Stimulated activated CD8-positive, alpha-beta memory T cell treated with anti-CD3 and anti-CD28 coated beads, Interleukin-7, amount 100 ng/mL, for 1 hour (primary cell): ENCODE measurements at places on chromosomes 5 and 9.
A peak's percentile ranks its signal among the peaks of the same experiment; 100 is the strongest.

- DNase-seq: no peak
Measured at GRCh38 chr5:125032286-125032685, 285.8 kb upstream of the ZNF608 start.

DNA sequence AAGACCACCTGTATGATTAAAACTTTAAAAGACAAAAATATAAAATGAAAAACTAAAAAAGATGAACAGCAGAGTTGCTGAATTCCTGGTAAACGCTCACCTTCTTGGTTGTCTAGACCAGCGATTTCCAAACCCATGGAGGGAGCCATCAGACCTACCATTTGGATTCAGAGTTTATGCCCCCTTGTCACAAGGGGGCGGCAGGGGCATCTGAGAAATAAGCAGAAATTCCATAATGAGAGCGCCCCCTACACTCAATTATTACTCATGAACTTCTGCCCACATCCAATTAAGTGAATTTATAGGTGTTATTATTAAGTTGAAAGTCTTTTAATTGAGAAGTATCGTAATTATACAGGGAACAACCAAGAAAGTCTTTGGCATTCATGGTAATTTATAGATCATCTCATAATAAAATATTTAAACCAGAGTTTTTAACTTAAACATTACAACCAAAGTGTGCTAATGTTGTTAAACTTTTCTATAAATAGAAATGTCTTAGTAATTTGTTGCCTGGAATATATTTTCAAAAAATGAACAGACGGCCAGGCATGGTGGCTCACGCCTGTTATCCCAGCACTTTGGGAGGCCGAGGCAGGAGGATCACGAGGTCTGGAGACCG is 35.2 kb upstream of the SPATA31C2 start:
- peak; percentile 3 for DNase-seq

DNA sequence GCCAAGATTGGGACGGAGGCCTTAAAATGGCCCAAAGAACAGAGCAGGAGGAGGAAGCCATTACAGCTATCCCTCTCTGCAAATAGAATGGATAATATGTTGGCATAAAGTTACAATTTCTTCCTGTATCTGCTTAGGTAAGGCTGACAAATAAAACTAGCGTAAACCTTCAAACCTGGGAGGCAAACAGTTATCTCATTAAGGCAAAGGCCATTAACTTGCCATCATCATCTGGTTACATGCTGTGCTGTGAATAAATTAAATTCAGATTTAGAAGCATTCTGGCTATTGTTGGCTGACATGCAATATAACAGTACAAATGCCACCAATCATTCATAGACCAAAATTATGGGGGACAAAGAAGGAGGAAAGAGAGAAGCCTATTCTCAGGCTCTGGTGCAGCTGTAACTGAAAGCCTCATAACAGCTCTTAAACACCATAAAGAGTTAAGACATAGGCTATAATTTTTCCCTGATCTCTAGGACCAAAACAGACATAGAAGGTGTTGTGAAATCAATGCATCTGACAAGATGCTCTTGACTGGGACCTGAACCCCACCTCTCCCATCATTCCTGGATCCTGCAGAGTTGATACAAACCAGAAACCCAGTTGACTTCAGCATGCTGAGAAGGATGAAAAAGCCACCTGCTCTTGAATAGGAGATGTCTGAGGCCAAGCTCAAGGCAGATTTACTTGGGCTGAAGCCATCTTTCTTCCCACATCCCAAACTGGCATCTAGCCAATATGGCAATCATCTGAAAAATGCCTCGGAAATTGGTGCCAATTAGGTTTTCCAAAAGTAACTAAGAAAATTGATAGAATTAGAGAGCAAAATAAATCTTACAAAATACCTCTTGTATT is 62.5 kb downstream of the PLCXD3 start:
- no peak for DNase-seq

- no peak for DNase-seq
Measured at GRCh38 chr9:98961513-98962180, 17.9 kb downstream of the COL15A1 start.

GRCh38 chr9:33143241-33143661 is 23.9 kb downstream of the B4GALT1 start:
- no peak for DNase-seq

- no peak for DNase-seq
Measured at GRCh38 chr9:124743686-124744348, 27.3 kb downstream of the NR6A1 start.

GRCh38 chr9:98809311-98810101 is 2.0 kb downstream of the GALNT12 start:
- DNase-seq: no peak

- no peak for DNase-seq
Measured at GRCh38 chr9:108181441-108181840, 674.3 kb downstream of the ACTL7B start.

GRCh38 chr9:116662646-116663310 is 24.3 kb upstream of the TRIM32 start:
- DNase-seq: no peak

GRCh38 chr5:79464695-79465332 is 49.1 kb downstream of the HOMER1 start:
- DNase-seq: no peak

GRCh38 chr5:147805030-147805454 is 22.5 kb upstream of the JAKMIP2 start:
- no peak for DNase-seq

DNA sequence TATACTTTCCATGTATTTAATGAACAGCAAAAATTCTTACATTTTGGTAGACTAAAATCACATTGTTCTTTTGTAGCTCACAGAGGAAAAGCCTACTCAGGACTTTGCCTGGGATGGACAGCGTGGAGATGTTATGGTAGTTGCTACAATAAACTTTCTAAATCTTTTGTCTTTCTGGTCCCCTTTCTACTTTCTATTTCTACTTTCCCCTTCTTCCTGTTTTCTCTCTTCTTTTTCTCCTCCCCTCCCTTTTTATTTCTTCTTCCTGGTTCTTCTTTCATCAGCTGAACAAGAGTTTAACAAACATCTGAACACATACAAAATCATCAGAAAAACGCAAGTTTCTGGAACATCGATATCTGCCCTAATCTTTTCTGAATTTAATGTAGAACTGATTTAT is 15.6 kb upstream of the GDNF start:
- DNase-seq: no peak

- no peak for DNase-seq
Measured at GRCh38 chr5:149932445-149933350, 11.9 kb downstream of the PDE6A start.

DNA sequence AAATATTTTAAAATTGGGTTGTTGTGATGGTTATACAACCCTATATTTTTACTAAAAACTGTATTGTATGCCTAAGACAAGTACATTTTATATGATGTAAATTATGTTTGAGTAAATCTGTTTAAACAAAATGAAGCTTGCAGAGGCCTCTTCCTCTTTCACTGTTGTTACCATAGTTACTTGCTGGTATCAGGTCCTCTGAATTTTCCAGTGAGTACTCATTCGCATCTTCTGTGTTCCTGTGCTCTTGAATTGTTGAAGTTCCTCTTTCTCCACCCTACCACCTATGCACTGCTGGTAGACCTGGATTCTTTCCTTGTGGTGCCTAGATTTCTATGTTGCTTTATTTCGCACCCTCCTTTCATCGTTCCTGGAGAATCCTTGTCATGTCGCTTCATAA is 938.5 kb upstream of the ACO1 start:
- no peak for DNase-seq

GRCh38 chr5:125377141-125377540 is 630.7 kb upstream of the ZNF608 start:
- DNase-seq: no peak

DNA sequence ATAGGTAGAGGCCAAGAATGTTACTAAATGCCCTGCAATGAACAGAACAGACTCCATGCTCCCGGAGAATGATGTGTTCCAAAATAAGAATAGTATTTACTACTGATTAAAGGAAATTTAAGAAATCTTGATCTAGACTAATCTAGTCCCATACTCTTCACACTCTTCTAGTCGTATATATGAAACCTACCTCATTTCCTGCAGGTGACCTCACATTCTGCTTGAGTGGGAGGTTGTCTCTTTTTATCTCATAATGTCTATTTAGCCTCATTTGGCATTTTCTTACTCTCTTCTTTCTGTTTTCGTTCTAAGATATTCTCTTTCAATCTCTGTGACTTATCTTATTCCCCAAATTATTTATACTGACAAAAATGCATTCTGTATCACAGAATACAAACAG is 9.2 kb upstream of the SHOC1 start:
- DNase-seq: no peak

DNA sequence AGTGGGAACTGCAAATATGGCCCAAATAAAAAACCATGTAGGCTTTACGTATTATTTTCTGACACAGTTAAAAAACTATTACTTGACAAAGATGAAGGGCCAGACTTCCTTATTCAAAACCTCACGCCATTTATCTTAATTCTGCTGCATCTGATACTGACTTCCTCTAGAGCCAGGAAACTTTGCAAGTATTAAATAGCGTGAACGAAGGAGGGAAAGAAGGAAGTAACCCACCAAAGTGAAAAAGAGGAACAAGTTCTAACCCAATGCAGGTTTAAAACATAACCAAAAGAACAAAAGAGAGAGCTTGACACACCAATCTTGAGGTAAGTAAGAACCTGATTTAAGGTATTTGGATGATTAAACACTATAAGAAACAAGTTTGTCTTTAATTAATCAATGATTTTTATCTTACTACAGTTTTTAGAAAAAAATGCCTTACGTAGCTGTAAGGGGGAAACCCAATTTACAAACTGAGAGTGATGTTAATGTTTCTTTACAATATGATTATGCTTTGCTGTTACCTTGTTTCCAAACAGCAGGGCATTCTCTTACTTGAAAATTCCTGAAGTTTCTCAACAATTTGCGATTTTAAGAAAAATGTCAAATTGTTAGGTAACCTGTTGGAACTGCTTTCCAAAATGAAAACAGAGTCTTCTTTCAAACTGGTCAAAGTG is at the start of gene GAPT:
Gene GAPT (plus strand): TSS at position 220 of the 677 bp plus-strand sequence. CDS start 3,102 bp downstream, outside the sequence.
- no peak for DNase-seq

DNA sequence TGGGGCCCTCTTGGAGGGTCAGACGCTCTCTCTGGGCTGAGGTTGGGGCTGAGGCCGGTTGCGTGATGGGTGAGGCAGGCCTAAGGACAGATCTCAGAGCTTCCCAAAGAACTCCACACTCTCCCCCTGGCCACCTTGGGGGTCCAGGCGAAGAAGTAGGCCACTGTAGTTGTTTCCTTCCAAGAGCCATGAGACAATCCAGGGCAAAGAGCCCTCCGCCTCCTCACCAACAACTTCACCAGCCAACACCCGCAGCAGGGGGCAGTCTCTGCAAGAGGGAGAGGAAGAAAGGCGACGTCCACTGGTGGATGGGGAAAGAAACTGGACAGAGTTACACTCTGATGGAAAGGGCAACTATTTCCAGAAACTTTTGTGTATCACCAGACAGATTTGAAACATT is 10.7 kb downstream of the SLC35A4 start:
- no peak for DNase-seq

DNA sequence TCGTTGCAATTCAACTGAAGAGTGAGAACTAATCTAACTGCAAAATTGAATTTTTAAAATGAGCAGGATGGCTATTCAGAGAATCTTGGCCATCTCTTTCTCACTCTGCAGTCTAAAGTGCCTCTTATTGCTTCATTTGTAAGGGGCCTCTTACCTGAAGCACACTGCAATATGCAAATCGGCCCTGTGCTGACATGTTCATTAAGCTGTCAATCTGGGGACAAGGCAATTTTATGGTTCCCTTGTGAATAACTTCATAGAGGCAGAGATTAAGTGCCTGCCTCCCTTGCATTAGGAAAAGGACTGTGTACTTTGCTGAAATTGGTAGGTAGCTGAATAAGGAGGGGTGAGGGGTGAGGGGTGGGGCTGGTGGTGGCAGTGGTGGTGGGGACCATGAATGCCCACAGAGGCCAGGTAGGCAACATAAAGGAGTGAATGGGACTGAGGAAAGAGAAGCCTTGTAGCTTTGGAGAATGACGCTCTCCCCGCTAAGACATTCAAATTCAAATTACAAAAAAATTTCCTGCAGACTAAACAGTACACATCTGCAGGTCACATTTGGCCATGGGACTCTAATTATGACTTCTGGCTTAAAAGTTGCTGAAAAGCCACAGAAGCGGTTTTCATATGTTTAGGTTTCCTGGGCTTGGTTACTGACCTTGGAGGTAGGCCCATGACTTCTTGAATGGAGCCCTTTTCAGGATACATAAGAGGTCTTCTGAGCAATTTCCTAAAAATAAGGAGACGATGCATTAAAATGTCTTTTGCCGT is 25.0 kb downstream of the TNFSF8 start:
- DNase-seq: no peak

- DNase-seq: no peak
Measured at GRCh38 chr5:65961633-65962032, 35.3 kb downstream of the ERBIN start.

DNA sequence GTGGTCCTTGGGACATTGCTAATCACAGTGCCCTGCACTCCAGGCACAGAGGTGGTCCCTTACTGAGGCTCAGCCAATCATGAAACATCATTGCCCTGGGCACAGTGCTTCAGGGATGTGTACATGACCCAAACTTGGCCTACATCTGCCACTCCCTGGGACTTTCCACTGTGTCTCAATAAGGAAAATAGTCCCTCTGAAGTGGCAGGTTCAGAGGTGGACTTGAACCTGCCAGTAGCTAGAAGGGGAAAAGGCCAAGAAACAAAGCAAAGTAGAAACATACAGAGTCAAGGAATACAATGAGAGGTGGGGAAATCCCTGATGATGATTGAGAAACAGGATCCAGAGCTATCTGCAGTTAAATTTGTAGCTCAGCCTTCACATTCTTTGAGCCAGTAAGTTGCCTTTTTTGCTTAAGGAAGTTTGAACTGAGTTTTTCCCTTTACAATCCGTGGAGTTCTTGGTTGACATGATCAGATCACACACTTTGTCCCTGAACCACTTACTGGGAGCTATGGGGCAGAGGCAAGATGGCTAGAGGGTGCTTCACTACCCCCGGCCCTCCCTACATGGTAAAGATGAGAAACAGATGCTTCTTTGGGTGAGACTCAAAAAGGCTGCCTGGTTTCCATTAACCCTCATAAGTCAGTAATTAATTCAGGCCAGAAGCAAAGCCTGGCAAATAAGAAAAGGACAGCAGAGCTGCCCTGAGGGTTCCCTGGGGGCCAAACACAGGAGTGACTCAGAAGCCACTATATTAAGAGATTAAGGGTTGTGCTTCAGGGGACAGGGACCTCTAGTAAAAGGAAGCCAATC is 57.6 kb downstream of the SH3TC2 start:
- DNase-seq: no peak

- no peak for DNase-seq
Measured at GRCh38 chr5:22998774-22999173, 145.6 kb upstream of the CDH12 start.

DNA sequence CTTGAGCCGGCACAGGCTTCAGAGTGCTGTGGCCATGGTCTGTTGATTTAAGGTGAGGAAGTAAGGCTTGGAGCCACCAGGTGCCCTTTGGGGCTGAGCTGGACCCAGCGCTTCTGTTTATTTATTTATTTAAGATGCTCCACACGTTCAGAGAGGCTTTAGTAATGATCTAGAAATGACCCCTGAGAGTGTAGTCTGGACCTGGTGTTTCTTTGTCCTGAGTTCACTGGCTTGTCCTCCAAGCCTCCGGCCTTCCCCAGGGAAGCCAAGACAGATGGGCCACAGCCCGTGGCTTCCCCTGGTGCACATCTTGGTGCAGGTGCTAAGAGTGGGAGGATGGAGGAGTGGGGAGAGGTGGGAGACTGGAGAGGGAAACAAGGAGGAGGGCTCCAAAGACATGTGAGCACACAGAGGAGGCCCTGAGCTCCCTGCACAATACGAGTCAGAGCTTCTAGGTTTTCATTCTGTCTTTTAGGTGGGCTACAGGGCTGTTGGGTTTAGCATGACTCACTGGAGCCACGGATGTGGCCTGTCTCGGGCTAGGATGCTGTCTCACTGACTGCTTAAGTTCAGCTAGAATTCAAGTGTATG is 56.9 kb downstream of the AHRR start:
- DNase-seq: no peak
